ENCODE measurements at places on chromosomes 7 and 10.

- no peak for DNase-seq
These were observed 21.9 kb upstream of the SFTPA1 start for GRCh38 chr10:79588800-79589199.

DNA sequence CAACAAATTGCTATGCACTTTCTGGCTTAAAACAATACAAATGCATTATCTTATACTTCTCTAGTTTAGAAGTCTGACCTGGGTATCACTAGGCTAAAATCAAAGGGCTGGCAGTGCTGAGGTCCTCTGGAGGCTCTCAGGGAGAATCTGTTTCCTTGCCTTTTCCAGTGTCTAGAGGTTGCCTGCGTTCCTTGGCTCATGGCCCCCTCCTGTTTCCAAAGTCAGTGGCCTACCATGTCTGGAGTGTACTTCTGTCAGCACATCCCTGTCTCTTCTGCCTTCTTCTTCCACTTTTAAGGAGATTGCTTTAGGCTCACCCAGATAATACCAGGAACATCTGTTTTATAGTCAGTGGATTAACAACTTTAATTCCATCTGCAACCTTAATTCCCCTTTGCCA lies 52.4 kb downstream of the CCNY start:
- no peak for DNase-seq

GRCh38 chr10:70683601-70683934 lies 11.3 kb downstream of the ADAMTS14 start:
- no peak for DNase-seq

DNA sequence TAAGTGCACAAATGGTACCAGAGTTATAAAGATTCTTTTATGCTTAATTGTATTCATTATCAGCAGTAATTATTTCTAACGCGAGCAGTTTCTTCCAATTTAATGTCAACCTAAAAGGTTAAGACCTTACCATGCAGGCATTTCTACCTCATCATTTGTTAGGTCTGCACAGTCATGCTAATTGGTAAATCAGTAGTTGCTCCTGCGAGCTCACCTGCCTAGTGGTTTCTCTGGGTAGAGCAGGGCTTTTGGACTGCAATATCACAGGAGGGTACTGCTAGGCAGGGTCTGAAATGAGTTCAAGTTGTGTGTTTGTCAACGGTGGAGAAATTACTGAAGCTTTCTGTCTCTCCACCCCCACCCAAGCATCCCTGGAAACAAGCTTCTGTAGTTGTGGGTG lies 558.5 kb upstream of the MGMT start:
- DNase-seq: no peak

GRCh38 chr7:119256446-119257131 lies 1016.4 kb upstream of the KCND2 start:
- no peak for DNase-seq

GRCh38 chr7:122738947-122739346 lies 36.2 kb upstream of the RNF148 start:
- no peak for DNase-seq

- no peak for DNase-seq
These were observed 173.3 kb upstream of the ZMIZ1 start for GRCh38 chr10:78895469-78895868.

DNA sequence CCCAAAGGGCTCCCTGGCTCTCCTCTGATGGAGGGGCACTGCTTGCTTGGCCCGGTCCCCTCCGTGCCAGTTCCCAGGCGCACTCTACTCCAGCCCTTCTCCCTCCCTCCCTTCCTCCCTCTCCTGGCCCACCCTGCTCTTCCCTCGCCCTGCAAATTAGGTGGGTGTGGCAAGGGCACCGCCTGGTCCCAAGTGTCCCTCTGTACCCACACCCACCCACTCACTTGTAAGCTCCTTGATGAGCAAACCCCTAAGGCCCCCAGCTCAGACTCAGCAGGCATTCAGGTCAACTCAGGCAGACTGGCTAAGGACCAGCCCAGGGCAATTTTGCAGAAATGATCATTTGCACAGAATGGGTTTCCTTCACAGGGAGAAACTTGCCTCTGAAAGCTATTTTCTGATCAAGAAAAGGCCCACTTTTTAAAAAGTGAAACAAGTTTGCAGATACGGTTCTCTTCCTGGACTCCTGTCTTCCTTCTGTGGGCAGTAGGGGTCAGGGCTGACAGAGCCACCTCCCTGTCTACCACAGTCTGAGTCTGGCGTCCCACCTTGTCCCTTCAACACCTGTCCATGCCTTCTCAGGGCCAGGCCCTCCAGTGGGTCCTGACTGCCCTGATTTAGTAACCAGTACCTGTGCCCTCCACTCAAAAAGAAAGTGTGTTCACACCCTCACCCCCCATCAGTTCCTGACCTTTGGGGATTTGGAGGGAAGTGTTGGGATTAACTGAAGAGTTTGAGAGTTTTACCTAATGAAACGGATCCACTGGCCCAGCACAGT lies 28.3 kb downstream of the C10orf71 start:
- no peak for DNase-seq

DNA sequence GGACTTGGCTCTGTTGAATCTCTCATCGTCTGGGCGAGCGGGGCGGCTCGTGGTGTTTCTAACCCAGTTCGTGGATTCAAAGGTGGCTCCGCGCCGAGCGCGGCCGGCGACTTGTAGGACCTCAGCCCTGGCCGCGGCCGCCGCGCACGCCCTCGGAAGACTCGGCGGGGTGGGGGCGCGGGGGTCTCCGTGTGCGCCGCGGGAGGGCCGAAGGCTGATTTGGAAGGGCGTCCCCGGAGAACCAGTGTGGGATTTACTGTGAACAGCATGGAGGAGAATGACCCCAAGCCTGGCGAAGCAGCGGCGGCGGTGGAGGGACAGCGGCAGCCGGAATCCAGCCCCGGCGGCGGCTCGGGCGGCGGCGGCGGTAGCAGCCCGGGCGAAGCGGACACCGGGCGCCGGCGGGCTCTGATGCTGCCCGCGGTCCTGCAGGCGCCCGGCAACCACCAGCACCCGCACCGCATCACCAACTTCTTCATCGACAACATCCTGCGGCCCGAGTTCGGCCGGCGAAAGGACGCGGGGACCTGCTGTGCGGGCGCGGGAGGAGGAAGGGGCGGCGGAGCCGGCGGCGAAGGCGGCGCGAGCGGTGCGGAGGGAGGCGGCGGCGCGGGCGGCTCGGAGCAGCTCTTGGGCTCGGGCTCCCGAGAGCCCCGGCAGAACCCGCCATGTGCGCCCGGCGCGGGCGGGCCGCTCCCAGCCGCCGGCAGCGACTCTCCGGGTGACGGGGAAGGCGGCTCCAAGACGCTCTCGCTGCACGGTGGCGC lies at the start of gene EN2:
Gene EN2 (plus strand): TSS at position 19 of the 767 bp plus-strand sequence. CDS start 249 bp downstream, at position 268.
- DNase-seq: no peak

GRCh38 chr7:31087351-31087750 lies 35.2 kb downstream of the ADCYAP1R1 start:
- DNase-seq: no peak

Data from AG10803 (cell line).